T-helper 9 cell (primary cell): ENCODE measurements at places on chromosomes 12 and 14.

- DNase-seq: no peak
Measured at GRCh38 chr12:117521346-117521745, 159.9 kb upstream of the NOS1 start.

- no peak for DNase-seq
Measured at GRCh38 chr12:21054334-21054733, 76.7 kb upstream of the SLCO1B1 start.

DNA sequence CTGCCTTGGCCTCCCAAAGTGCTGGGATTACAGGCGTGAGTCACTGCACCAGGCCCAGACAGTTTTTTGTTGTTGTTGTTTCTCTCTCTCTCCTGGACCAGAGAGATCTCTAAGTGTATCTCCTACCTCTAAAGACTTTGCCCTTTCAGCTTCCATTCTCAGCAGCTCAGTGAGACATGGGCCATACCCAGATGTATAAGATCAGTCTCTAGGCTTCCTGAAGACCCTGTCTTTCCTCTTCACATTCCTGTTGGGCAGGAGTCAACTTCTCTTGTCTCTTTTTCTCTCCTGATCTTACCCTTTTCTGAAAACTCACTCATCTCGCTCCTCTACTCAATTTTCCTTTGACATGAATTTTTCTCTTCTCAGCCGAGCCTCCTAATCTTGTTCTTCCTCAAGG is 42.0 kb downstream of the KCNK13 start:
- no peak for DNase-seq

DNA sequence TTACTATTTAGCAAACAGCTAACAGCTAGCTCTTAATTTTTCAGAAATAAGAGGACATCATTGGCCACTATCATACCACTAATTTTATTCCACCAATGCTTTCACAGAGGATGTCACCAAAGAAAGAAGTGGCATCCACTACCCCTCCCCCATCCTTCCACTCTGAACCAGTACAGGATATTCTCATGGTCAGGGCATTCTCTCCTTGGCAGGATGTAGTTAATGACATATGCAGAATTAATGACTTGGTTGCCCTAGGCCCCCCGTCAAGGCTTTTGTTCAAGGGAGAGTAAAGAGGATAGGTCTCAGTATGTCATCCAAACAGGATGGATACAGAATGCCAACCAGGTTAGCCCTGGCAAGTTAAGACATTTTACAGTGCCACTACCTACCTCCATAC is 18.9 kb upstream of the NUP107 start:
- no peak for DNase-seq

- DNase-seq: no peak
Measured at GRCh38 chr14:96158735-96159134, 45.9 kb upstream of the BDKRB2 start.

- no peak for DNase-seq
Measured at GRCh38 chr14:22535916-22536315, 53.1 kb downstream of the DAD1 start.

DNA sequence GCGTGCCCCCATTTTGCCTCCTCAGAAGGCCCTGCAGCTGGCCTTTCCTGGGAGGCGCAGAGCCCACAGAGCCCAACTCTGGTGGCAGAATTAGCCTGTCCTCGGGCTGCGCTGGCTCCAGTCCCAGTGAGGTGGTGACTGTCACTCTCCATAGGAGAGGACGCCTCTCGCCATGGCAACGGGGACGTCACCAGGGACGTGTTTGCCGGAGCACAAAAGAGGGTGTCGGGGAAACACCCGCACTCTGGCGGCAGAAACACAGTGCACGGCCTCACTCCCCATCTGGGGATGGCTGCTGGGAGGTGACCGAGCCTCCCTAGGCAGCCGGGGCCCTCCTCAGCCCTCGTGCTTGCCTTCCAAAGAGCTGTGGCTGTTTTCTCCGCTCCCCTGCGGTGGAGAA is 50.2 kb upstream of the NCOR2 start:
- no peak for DNase-seq

GRCh38 chr14:54675236-54676128 is 108.6 kb downstream of the SAMD4A start:
- no peak for DNase-seq
